ENCODE measurements at places on chromosomes 3 and 15. TPM values are rescaled to one million over a fixed set of nuclear protein-coding genes. Genes with fewer than 3 reads are reported as not detected.

TAGLN3 gene
- not detected for total RNA-seq

PBRM1 gene
- total RNA-seq = 67.1 TPM

- peak; percentile 83 for DNase-seq
These were observed 31.7 kb downstream of the EDC3 start for GRCh38 chr15:74664028-74664616.

DNA sequence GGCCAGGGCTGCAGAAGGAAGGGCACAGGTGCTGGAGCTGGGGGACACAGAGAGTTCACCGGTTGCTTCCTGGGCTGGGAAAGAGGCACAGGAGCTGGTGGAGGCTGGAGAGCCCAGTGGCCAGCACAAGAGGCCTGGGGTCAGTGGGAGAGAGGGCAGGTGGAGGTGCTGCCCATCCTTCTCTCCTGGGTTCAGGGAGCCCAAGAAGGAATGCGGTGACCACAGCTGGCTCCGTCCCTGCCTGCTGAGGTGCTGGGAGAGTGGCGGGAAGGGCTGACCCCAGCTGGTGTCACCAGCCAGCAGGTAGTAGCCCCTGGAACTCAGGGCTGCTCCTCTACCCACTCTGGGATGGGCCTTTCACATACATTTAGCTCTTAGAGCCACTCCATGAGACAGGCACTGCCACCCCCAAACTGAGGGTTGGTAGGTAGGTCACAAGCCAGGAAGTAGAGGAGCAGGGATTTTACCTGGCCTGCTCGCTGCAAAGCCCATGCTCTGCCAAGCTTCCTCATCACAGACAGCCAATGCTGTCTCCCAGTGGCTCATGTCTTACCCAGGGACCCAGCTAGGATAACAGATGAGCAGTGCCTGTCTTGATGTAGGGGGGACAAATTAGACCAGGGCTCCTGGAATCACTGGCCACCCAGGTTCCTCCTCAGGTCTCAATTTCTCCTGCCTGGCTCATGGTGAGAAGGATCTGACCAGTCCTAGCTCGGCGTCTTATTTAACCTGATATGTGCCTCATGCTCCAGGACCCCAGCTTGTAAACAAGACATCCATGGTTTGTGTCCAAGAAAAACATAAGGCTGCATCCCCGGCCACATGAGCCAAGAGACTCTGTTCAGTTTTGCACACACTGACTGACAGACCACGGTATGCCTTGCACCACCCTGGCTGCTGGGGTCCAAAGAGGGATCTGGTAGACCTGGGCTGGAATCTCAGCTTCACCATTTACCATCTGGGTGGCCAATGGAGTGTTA is 119.2 kb downstream of the CORO2B start:
- no peak for DNase-seq

DNA sequence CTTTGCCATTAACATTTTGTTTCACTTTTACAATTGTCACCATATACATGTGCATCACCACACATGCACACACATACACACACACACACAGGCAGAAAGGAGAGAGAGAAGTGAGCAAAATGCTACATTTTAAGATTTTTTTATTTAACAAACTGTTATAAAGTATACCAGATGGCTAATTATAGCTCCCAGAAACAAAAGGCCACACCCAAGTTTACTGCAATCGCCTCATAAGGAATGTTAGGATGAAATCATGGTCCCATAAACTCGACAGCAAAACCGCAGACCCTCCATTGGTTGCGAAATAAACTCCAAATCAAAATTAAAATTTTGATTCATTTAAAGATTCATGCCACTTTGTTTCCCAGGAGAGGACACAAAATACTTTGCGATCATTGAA is 16.1 kb upstream of the C15orf61 start:
- DNase-seq = no peak

DNA sequence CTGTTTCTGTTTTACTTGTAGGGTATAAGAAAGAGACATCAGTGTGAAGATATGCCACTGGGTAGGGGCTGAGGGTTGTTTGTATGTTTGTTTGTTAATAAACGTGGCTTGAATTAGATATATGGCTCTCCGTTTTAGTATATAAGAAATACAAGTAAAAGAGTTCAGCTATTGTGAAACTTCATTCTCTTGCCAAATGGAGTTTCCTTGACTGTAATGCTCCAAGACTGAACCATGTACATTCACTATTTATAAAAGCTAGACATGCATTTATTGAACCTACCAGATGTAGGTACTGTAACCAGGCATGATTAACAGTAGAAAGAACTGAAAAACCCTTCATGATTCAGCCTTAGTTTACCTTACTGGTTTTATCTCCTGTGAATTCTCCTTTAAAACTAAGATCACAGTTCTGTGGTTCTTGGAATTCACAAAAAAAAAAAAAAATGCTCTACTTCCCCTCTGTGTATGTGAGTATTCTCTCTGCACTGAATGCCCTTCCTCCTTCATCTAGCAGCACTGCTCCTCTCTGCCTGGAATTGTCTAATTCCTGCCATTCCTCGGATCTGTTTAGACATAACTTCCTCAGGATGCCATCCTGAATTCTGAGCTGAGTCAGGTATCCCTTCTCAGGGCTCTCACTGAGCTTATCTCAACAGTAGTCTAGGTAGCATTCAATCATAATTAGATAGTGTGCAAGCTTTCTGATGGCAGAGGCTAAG is 504.4 kb downstream of the FHIT start:
- DNase-seq = no peak

GRCh38 chr15:71564217-71564616 is 246.1 kb upstream of the NR2E3 start:
- no peak for DNase-seq

DNA sequence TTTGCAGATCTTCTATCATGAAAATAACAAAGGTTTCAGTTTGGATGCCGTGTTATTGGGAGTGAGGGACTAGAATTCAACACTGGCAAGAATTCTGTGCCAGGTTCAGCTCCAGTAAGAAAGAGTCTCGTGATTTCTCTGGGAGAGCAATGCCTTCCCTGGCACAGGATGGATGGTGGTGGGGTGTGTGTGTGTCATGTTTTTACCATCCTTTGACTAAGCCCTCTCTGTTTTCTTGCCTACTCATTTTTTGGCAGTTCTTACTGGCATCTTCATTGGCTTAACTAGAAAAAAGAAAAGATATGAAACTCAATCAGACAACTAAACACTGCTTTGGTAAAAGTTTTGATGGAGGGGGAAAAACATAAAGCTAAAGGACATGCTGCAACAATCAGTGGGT is 86.6 kb downstream of the FMN1 start:
- DNase-seq = no peak
